Activated CD4-positive, CD25-positive, alpha-beta regulatory T cell treated with anti-CD3 and anti-CD28 coated beads, Interleukin-2, amount 50 U/mL, for 72 hours (primary cell): ENCODE measurements at places on chromosomes 7 and 10.

DNA sequence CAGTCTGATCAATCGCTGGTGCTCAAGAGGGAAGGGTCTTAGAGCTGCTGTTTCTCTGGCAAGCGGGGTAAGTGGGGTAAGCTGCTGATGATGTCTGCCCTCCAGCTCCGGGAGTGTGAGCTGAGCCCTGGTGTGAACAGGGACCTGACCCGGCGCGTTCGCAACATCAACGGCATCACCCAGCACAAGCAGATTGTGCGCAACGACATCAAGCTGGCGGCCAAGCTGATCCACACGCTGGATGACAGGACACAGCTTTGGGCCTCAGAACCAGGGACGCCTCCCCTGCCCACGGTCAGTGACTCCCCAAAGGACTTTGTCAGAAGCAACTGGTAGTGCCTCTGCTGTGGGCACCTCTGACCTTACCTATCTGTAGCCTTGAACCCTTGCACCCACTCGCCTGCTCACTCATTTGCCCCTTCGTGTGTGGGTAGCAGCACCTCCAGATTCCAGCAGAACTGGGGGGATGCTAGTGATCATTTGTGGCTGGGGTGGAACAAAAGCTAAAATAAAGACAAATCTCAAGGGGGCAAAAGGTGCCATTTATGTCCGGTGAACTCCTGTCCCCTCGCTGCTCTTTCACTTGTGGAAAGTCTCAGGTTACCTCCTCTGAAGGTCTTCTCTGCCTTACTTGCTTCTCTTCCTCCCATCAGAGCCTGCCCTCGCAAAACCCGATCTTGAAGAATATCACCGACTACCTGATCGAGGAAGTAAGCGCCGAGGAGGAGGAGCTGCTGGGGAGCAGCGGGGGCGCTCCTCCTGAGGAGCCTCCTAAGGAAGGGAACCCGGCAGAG lies 3.2 kb downstream of the UFSP1 start:
- DNase-seq: no peak

GRCh38 chr10:24209432-24209771 lies 464 bp downstream of the KIAA1217 start:
- no peak for DNase-seq

DNA sequence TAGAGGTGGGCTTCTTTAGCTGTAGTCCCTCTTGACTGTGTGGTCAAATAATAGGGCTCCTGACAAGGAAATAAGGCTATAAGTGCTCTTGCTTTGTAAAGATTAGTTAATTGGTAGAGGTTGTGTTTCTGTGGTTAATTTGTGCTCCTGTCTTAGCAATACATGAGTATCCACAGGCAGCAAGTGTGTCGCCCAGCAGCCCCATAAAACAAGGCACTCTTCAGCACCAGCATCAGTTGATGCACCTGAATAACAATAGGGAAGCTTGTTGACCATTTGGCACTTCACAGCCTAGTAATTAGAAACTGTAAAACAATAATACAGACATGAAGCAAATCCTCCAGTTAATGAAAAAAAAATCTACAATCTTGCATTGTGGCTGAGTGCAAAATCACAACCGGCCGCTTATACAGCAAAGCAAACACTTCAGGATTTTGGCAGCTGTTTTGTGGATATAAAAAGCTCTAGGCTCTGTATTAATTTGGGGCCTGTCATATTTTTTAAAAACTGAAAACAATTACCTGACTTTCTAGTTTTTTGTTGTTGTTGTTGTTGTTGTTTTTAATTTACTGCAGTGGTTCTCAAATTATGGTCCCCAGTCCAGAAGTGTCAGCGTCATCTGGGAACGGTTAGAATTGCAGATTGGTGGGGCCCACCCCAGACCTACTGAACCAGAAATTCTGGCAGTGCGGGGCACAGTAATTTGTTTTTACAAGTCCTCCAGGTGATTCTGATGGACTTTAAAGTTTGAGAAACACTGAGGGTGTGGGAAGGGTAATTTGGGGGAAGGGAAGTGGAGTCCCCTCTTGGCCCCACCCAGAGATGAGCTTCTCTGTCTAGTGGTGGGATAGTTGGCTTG lies 56.8 kb downstream of the AUTS2 start:
- no peak for DNase-seq

DNA sequence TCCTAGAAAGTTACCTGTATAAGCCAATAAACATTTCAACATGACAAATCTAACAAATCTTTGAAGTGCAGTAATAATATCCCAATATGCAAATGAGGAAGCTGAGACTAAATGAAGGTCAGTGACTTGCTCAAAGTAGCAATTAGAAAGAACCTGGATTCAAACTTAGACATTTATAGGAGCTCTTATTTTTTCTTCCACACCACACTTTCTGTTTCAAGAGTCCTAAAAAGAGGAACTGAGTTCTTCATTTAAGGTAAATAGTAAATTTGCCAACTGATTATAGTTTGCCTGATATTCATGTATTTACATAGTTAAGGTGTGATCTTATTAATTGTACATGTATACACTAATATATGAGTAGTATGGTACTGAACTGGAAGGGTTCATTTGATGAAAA lies 44.0 kb downstream of the KLHDC10 start:
- no peak for DNase-seq

DNA sequence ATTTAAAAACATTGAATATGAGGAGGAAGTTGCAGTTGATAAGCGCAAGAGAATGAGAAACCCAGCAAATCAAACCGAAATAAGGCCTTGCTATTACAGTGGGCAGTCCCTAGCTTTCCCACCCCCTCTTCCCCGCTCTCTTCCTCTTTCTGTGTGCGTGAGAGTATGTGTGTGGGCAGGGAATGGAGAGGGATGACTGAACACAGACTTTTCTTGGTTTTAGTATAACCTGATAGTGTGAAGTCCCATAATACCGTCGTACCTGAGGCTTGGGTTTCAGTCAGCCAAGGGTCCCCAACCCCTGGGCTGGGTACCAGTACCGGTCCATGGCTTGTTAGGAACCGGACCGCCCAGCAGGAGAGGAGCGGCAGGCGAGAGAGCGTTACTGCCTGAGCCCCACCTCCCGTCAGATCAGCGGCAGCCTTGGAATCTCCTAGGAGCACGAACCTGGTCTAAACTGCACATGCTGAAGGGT lies 255.3 kb downstream of the CELF2 start:
- no peak for DNase-seq

DNA sequence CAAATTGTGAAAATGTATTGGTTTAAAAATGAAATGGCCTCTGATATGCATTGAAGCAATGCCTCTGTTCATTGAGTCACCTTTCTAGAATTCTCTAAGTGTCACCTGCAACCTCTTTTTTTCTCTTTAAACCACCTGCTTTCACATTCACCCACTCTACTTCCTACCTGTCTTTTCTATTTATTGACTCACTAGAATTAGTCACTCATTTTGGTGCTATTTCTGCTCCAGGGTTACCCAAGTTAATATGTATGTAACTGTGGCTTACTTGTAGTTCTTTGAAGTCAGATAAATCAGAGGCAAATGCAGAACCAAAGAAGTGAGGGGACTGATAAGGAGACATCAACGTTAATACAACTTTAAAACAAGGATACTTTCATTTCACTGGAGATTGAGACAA lies 674.7 kb downstream of the CCSER2 start:
- DNase-seq: no peak

DNA sequence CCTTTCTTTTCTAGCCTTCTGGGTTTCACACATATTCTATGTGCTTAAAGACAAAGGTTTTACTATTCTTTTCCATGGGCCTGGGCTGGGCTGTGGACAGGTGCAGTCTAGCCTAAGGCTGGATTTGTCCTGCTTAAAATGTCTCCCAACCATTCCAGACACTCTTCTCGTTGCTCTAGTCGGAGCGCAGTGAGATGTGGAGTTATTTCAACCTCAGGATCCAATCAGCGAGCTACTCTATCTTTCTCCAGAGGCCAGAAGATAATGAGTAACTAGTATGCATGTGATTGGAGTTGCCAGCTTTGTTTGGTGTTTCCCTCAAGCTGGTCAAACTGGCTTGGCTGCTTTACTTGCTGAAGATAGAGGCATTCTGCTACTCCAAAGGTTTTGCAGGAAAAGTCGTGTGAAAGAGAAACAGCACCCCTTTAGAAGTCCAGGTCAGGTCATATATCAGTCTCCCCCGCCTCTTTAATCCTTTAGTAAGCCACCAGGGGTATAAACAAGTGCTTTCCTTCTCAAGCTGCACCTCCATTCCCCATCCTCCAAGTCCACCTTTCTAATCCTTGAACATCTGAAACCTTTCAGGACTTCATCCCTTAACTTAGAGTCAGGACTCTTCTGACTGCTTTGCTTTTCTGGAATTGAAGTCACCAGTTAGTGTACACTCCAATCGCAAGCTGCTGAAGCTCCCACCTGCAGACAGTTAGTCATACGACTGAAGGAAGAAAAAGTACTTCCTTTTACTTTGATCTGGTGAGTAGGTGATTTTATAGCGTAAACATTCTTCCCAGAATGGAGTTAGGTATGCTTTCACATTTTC lies 78.8 kb downstream of the DNMBP start:
- no peak for DNase-seq

- no peak for DNase-seq
Observed at GRCh38 chr10:10587744-10588393, 429.8 kb upstream of the CELF2 start.

- DNase-seq: no peak
Observed at GRCh38 chr7:93245525-93246432, 13.6 kb downstream of the VPS50 start.

GRCh38 chr7:47484923-47485639 lies 96.8 kb downstream of the TNS3 start:
- DNase-seq: no peak

- no peak for DNase-seq
Observed at GRCh38 chr7:111771638-111772037, 209.3 kb upstream of the IMMP2L start.

- DNase-seq: no peak
Observed at GRCh38 chr7:155289107-155289506, 8.6 kb upstream of the INSIG1 start.

DNA sequence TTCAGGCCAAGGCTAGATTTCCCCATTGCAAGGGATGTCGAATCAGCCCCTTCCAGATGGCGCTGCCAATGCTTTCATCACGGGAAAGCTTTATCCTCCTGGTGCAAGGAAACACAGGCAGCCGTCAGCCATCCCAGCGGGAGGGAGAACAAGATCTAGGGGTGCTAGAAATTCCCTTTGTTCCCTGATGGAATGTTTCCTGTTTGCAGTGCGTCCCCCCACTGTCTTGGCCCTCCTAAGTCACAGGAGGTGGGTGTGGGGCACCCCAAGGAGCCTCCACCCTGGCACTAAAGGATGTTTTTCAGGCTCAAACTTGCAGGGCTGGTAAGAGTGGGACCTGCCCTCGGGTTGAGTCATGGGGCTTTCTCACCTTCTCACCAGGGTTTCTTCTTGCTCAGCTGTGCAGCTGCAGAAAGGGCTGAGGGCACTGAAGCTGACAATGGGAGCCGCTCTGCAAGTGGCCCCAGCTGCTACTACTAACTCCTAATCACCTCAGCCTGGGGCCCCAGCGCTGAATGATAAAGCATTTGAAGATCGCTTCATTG lies 103.6 kb downstream of the PRPF18 start:
- no peak for DNase-seq

- DNase-seq: no peak
Observed at GRCh38 chr7:45973725-45974532, 52.9 kb upstream of the IGFBP3 start.

DNA sequence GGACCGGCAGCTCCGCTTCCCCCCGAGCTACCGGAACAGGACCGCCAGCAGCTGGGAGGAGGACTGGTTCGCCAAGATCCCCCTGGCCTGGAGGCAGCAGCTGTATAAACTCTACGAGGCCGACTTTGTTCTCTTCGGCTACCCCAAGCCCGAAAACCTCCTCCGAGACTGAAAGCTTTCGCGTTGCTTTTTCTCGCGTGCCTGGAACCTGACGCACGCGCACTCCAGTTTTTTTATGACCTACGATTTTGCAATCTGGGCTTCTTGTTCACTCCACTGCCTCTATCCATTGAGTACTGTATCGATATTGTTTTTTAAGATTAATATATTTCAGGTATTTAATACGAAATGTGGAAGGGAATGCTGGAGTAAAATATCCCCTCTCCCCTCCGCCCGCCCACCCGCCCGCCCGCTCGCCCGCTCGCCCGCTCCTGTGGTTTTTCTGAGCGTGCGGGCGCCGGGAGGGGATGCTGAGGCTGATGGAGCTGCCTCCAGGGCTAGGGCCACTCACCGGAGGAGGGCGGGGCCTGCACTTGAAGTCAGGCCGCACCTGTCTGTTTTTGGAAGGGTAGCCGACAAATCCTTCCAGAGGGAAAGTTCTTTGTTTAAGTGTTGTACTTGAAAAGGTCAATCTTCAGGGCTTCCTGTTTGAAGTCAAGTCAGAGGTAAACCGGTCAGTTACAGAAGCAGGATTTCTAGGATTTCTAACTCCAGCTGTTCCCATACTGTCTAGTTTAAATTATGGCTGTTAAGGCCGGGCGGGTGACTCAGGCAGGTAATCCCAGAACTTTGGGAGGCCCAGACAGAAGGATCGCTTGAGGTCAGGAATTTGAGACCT lies 30.5 kb downstream of the CHST12 start:
- DNase-seq: no peak

DNA sequence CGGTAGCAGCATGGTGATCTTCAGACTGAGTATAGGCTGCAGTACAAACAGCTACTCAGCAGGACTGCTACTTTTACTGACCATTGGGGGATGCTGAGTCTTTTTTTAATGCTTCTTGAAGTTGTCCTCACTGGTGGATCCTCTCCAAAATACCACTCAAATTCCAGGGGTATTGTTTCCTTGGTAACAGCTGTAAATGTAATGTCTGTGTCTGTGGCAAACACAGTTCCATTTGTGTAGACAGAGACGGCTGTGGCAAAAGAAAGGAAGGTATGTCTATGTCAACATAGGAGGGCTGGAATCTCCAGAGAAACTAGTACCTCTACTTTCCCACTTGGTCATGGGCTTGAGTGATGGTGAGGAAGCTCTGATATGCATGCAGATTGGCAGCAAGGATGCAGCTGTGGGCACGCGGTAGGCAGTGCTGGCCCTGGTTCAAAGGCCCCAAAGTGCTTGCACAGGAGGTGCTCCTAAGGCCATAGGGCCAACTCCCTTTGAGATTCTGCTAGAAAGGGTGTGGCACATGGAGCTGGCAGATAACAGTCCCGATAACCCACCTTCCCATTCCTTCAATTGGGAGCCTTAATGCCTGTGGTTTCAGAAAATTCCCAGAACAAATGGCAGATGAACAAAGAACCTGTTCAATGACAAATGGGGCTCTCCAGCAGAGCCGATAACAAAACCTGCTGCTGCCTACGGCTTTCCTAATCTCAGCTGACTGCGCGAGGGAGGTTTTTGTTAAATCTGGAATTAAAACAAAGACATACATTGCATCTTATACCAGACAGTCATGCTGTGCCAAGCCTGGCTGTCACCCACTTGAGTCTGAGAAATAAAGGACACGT lies 43.0 kb downstream of the PKD1L1 start:
- DNase-seq: no peak
